Activated naive CD4-positive, alpha-beta T cell treated with anti-CD3 and anti-CD28 coated beads, Interleukin-2, amount 50 U/mL, for 16 hours (primary cell): ENCODE measurements at places on chromosomes 13 and 19.
A peak's percentile ranks its signal among the peaks of the same experiment; 100 is the strongest.

- DNase-seq, result no peak
Measured at GRCh38 chr19:17235971-17236777, 9.5 kb downstream of the NR2F6 start.

GRCh38 chr13:110194451-110194850, 112.5 kb downstream of the COL4A1 start:
- DNase-seq, result no peak

GRCh38 chr13:109058087-109058486, 428.7 kb downstream of the MYO16 start:
- no peak for DNase-seq

DNA sequence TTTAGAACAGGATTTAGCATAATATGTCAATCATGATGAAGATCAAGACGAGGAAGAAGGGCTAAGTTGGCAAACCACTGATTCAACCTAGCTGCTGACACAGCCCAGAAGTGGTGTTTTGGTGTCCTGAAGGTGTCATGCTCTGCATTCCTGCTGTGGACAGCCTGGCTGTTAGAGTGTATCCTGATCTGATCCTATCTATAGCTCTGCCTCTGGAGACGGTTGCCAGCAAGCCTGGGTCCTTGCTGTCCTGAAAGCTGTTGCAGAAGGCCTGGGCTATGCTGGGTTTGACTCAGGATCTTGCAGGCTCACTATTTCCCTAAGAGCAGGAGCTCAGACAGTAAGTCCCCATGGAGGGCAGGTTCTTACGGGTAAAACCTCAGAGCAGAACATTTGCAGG, 416.4 kb downstream of the TSHZ3 start:
- no peak for DNase-seq

DNA sequence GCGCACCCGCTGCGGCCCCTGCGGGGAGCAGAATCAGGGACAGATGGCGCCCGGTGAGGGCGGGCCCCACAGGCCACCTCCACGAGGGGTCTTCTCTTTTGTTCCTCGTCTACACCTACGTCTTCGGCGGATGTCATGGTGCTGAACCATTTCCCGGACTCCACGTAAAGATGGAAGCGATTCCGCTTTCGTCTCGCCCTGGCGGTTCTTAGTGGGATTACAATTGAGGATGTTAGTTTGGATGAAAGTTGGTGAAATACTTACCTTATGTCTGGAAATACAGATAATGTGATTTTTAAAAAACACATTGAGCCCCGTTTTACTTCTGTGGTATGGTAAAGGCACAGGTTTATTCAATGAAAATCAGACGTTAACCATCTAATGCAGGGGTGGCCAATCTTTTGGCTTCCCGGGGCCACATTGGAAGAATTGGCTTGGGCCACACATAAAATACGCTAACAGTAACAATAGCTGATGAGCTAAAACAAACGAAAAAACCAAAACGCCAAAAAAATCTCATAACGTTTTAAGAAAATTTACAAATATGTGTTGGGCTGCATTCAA, 1.4 kb upstream of the ZMYM5 start:
- peak; percentile 74 for DNase-seq

DNA sequence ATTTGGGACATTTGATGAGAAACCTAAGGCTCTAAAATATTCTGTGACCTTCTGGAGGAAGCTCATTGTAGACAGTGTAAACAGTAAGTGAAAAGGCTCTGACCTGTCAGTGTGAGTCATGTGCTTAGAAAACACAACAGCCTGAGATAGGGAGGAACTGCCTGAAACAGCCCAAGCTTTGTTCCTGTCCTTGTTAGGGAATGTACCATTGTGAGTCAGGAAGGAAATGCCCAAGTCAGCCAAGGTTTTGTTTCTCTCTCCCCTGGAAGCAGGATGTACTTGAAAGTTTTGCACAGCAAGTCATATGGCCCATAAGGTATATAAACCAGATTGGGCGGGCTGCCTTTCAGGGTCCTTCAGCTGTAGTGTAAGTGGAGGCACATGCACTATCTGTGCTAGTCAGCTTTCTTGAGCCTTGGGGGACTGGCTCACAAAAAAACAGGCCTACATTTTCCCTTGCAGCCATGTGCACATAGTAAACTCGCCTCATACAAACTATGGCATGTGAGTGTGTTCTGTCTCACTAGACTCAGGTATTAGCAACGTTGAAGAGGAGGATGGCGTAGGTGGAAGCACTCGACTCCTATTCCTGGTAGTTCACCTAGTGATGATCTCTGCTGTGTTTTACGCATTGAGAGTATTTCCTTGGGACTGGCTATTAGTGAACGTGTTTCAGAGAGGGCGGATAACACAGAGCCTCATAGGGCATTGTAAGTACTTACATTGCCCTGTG, 141.2 kb upstream of the KLHL1 start:
- DNase-seq, result no peak
